ENCODE measurements at places on chromosomes 11 and 22.

DNA sequence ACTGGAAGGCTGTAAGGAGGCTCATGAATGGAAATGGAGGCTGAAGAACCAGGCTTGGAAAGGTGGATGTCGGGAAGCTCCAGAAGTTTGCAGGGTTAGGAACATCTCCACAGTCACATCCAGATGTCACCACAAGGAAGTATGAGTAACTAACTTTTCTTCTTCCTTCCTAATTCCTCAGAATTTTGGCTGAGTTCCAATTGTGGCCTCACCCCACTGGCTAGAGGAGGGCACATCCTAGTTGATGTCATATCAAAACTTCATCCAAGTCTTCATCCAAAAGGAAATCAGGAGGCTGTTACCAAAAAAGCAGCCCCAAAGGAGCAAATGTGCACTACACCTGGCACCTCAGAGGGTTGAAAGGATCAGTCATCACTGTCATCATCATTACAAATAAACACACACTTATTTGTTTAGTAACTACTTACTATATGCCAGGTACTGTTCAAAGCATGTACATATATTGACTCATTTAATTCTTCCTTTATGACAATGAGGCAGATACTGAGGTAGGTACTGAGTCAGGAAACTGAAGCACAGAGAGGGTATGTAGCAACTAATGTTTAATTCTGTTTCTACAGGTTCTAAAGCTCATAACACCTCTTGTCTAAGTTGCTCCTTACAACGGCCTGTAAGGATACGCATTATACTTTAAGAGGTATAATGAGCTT lies 7.3 kb upstream of the PTPN5 start:
- DNase-seq = no peak

DNA sequence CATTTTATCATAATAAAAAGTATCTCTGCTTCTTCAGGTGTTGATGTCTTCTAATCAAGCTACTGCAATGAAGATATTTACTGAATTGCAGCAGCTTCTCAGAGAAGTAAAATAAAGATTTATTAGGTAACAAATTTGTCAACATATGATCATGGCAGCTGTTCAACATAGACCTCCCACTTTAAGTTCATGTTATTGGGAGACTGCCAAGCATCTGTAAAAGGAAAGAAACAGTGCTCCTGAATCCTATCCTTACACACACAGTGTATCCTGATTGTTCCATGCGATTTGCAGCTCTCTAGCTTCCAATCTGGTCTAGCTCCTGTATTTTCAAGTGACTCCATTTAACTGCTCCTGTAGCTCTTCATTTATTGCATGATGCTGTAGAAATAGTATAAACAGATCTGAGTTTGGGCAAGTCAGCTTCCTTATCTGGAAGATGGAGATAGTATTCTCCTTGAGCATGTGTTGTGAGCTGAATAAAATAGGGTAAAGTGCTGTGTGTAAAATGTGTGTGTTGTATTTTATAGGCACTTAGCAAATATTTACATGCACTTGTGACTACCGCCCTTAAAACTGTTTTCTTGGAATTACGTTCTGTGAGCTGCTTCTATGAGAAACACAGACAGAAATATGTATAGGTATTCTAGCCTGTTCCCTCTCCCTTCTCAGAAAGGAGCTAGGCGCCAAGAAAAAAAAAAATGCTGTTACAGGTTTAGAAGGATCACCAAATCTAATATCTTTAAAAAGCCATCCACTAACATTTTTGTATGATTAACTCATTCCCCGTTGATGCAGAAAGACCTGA lies 290.6 kb downstream of the JRKL start:
- no peak for DNase-seq

- DNase-seq = no peak
Observed at GRCh38 chr11:14672635-14673034, 29.0 kb downstream of the PDE3B start.

GRCh38 chr22:48827904-48828555 lies 999.6 kb downstream of the BRD1 start:
- peak; percentile 40 for DNase-seq

DNA sequence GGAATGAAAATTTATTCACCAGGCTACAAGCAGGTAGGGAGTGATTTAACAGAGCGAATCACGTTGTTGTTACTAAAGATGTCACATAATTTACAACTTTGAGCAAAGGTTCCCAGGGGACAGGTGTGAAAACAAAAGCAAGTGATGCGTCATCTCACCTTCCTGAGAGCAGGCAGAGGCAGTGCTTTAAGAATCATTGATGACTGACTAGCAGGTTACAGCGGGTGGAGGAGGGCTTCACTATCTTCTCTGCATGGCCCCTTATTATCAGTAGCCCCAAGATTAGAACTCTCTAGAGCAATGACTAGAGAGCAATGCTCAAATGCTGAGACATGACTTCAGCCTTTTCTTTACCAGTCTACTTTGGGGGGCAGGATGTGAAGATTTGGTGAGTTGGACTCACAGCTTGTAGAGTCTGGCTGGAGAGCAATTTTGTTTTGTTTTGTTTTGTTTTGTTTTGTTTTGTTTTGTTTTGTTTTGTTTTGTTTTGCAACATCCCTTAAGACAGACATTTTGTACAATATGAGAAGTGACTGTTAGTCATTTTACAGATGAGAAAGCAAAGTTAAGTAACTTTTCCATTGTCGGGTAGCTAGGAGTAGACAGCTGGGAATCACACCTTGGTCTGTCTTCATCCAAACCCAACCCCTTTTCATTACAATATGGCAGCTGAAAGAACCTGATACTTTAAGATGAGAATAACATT lies 84.8 kb downstream of the SLC1A2 start:
- no peak for DNase-seq

DNA sequence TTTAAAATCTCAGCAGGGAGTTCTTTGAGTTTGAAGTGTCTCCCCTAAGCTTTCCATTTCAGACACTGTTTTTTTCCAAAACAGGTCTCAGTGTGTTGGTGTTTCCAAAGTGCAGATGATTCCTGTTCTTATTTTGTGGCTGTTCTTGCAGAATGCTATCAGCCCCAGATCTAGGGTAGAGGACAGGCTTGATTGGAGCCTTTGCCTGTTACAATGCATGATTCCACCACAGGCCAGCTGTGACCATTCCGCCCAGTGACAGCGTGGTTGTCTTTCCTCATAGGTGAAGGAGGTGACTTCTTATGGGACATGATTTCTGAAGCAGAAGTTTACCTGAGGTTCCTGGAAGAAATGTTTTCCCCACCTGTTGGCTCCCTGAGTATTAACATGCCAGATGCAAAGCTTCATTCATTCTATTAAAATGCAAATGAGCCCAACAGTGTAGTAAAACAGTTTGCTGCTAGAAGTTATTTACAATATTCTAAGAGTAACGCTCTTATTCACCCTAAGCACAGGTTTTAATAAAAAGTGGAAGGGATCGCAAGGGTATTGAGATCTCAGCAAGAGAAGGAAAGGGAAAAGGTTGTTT lies 36.9 kb upstream of the BIRC3 start:
- no peak for DNase-seq

DNA sequence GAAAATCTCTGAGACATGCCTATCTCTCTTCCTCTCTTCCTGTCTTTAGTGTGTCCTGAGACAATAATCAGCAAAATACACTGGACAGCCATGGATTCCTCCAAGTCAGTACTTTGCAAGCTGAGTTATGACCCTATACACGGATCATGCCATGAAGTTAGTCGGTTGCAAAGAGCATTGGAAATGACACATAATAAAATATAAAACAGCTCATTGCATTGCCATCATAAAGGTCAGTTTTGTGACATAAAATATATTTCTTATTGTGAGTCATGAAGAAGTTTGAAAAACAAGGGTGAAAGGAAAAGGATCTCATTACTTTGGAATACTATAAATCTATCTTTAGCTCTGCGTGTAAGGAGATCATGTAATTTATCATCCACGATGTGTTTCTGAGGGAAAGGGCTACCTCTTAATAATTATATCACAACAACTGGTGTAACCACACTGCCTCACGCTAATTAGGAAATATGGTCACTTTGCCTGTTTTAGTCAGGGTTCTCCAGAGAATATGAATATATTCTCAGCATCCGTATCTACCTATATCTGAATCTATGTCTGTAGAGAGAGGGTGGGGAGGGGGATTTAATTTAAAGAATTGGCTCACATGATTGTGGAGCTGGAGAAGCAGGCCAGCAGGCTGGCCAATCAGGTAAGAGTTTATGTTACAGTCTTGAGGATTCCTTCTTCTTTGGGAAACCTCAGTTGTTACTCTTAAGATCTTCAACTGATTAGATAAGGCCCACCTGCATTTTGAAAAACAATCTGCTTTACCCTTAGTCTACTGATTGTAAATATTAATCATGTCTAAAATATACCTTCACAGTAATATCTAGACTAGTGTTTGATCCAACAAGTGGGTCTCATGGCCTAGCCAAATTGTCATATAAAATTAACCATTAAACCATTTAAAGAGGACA lies 198.8 kb downstream of the FAT3 start:
- no peak for DNase-seq

GRCh38 chr11:60130496-60130895 lies 42.0 kb downstream of the MS4A2 start:
- peak; percentile 13 for DNase-seq

DNA sequence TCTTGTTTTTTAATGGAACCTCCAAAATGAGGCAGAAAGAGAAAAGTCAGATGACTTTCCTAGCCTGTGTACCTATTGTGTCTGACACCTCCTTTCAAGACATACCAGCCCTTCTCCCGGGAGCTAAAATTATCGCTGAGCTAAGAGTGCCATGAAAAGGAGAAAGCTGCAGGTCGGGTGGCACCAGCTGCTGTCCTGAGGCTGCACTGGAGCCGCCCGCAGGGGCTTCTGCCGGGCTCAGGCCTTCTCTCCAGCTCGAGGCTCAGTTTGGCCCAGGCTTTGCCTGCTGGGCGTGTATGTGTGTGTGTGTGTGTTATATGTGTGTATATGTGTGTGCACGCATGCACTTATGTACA lies 27.7 kb upstream of the RAB1B start:
- DNase-seq = no peak

DNA sequence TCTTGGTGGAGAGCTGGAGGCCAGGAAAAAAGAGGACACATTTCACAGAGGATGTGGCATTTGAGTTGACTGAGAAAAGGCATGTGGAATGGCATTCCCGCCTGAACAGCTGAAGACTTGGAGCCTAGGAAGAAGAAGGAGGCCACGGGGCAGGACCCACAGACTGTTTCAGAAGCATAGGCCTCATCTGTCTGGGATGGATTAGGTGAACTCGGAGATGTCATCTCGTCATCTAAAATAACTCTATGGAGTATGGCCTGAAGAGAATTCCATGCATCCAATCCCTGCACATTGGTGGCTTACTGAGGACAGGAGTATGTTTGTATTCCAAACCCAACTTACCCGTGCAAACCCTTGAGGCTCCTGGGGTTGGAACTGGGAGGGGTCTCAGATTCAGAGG lies 16.4 kb downstream of the SPATA19 start:
- no peak for DNase-seq

GRCh38 chr11:74084796-74085541 lies 76.1 kb upstream of the UCP3 start:
- DNase-seq = no peak

GRCh38 chr11:112321501-112322172 lies 61.0 kb upstream of the PLET1 start:
- peak; percentile 96 for DNase-seq

GRCh38 chr11:62030071-62030684 lies 62.7 kb upstream of the FTH1 start:
- DNase-seq = no peak

DNA sequence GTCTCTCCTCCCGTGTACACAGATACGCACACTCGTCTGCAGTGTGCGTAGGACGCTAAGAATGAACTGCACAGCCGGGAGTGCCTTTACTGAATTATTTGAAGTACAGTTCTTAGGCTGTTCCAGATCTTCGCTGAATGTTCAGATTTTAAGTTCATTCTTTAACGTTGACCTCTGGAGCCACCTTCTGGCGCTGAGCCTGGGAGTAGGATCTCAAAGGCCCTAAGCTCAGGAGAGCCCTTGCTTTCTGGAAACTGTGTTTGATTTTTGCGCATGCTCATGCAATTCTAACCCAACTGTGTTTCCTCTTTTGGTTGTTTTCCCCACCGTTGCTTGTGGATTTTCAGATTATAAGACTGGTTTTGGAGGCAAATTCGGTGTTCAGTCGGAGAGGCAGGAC lies 22.8 kb downstream of the CTTN start:
- no peak for DNase-seq

GRCh38 chr11:117073539-117073938 lies 24.7 kb downstream of the SIK3 start:
- no peak for DNase-seq

- no peak for DNase-seq
Observed at GRCh38 chr11:10694486-10695239, 1.1 kb upstream of the IRAG1 start.

DNA sequence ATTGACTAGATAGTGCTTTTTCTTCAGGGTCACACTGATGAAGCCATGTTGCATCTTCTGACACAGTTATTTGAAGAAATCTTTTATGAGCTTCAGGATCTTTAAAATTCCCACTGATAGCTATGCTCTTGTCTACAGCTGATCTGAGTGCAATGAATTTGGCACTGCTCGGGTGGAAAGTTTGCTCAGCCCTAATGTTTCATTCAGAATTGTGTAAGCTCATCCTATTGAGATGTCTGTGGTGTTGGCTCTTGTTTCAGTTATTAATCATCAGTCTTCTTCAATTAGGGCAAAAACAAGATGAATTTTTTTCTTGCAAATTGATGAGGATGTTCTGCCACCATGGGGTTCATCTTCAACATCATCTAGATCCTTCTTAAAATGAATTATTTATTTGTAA lies 1387.0 kb upstream of the RAG2 start:
- DNase-seq = no peak

DNA sequence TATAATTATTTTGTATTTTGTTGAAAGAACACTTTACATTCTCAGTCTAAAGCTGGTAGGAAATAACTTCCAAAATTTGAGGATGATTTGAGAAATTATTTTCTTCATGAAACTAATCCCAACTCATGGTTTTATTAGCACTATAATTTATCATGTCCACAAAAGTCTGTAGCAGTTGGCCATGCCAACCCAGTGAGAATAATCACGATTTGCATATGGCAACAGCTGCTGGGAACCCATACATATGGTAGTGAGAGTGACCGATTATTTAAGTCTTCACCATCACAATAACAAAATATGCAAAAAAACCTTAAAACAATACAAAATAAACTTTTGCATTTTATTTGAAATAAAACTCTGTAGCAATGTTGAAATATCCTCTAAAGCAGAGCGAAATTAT lies 445.9 kb upstream of the ANO3 start:
- no peak for DNase-seq

DNA sequence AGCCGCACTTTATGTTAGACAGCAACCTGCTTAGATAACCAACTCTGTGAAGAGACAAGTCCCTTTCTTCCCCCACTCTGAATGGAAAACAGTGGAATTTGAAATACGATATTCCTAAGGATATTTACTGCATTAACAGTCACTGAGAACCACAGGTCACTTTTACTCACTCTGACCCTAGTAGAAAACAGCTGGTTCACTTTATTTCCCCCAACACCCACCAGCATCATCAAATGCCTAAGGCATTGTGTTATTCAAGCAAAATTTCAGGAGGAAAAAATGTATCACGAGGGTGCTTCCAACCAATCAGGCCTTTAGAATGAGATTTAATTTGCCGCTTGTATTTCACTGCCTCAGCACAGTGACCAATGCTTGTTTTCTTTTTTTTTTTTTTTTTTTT lies 1134.1 kb upstream of the CCDC90B start:
- DNase-seq = no peak
